Astrocyte of the spinal cord (primary cell): ENCODE measurements at places on chromosomes 12 and 14.

DNA sequence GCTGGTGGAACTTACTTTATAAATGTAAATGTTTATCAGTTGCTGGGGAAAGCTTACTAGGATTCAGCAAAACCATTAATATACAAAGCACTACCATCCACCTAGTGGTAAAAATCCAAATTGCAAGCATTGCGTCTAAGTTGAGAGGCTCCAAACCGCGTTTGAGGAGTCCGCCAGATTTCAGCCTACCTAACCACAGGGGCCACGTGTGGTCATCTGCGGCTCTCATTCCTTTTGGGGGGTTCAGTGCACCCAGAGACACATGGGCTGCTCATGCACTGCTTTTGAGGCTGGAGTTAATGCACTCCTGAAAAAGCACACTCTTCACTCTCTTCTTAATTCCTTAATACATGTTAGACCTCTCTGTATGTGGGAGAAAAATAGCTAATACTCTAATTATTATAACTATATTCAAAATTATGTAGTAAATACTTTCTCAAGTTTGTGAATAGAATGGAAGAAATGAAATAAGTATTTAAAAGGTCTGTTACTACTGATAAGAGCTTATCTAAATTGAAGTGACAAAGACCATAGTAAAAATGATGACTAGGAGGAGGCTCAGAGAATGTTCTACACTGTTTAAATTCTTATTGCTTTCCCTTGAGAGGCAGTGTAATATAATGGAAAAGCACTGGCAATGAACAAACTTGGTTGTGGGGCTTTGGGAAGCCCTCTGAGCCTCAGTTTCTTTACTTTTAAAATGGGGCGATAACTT lies 41.4 kb upstream of the MANSC4 start:
- peak; percentile 90 for DNase-seq

- DNase-seq, result no peak
Observed at GRCh38 chr12:7302266-7302986, 1.4 kb upstream of the ACSM4 start.

GRCh38 chr12:58302487-58303011 lies 361.2 kb downstream of the ATP23 start:
- no peak for DNase-seq

- no peak for DNase-seq
Observed at GRCh38 chr12:81859521-81859920, 100.4 kb upstream of the PPFIA2 start.

GRCh38 chr14:33999771-34000291 lies 49.0 kb upstream of the EGLN3 start:
- no peak for DNase-seq

- DNase-seq, result no peak
Observed at GRCh38 chr14:94933486-94933885, 163.6 kb upstream of the GSC start.

DNA sequence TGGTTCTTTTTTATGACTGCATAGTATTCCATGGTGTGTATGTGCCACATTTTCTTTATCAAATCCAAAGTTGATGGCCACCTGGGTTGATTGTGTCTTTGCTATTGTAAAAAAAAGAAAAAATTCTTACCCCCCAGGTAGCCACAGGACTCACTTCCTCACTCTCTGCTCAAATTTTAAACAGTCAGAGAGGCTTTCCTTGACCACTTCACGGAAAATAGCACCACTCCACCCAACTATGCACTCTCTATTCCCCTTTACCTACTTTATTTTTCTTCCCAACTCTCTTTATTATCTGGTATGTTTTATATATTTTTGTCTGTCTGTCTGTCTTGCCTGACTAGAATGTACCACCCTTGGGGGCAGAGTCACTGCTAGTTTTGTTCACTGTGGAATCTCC lies 205.3 kb downstream of the BTG1 start:
- no peak for DNase-seq

DNA sequence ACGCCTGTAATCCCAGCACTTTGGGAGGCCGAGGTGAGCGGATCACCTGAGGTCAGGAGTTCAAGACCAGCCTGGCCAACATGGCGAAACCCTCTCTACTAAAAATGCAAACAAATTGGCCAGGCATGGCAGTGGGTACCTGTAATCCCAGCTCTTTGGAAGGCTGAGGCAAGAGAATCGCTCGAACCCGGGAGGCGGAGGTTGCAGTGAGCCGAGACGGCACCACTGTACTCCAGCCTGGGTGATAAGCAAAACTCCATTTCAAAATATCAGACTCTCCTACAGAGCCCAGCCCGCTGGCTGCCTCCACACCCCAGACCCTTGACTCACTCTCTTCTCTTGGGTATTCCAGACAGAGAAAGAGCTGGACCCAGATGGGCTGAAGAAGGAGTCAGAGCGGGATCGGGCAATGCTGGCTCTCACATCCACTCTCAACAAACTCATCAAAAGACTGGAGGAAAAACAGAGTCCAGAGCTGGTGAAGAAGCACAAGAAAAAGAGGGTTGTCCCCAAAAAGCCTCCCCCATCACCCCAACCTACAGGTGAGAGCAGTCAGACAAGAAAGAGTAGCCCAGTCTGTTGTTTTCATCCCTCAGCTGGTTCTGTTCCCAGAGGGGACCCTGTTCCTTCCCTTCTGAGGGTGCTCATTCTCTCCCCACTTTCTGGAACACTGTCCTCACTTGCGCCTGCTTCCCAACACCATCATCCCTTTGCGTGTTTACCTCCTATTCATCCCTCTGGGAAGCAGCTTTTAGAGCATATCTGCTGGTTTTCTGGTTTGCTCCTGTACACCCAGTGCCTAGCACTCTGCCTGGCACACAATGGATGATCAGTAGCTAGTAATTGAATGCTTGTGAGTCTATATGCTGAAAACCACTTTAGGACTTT lies 19.7 kb downstream of the AGAP2 start:
- no peak for DNase-seq

DNA sequence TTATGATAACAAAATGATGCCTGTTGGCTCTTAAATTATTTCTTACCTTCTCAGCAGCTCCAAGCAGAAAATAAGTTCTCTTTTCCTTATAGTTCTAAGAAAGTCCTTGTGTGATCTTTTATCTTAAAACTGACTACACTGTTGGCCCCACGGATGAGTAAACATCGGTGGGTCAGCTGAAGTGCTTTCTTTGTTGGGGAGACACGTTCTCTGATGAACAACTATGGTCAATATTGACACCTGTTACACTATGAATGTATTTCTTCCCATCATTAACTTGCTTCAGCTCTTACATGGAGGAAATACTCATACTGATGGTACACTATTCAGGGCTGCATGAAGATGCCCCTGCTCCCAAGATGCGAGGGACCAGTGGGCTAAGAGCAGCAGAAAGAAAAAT lies 110.8 kb upstream of the EEA1 start:
- no peak for DNase-seq

- DNase-seq, result no peak
Observed at GRCh38 chr12:9776781-9777180, 16.1 kb upstream of the CD69 start.

- DNase-seq, result no peak
Observed at GRCh38 chr12:62517887-62518286, 51.3 kb downstream of the MON2 start.

DNA sequence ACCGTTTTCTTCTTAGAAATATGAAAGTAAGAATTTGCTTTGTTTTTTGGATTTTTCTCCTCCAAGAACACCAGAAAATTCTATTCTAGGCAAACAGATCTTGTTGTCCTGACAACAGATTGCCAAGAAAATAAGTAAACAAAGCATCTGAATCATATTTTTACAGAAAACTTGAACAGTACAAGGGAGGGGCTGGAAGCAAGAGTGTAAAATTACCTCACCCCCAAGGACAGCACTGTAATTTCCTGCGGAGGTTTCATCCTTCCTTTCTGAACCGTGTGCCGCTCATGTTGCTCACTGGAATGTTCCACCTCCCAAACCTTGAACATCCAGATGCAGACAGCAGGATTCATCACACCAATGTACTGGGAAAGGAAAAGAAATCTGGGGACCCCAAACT lies 5.4 kb upstream of the CAMKK2 start:
- no peak for DNase-seq

- no peak for DNase-seq
Observed at GRCh38 chr12:13181375-13182070, 15.0 kb upstream of the EMP1 start.

GRCh38 chr12:78439666-78440065 lies 424.9 kb upstream of the SYT1 start:
- no peak for DNase-seq

DNA sequence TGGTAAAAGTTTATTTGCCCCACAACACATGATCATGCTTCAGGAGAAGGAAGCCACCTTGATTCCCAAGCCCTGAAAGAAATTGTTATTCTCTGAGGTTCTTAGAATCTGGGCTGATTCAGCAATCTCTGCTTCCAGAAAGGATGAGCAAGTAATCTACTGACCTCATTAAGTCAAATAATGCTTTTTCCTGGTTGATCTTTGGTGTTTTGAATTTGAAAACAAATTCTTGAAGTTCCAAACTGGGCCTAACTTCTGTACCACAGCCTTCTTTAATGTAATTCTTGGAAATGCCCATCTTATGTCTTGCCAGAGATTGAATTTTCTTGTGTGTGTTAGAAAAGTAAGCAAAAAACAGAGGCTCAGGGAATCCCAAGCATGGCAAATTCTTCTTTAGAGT lies 319.2 kb upstream of the DDHD1 start:
- DNase-seq, result no peak

- no peak for DNase-seq
Observed at GRCh38 chr14:91103116-91103515, 10.8 kb upstream of the DGLUCY start.

- DNase-seq, result no peak
Observed at GRCh38 chr12:2841056-2841650, 6.3 kb upstream of the NRIP2 start.

DNA sequence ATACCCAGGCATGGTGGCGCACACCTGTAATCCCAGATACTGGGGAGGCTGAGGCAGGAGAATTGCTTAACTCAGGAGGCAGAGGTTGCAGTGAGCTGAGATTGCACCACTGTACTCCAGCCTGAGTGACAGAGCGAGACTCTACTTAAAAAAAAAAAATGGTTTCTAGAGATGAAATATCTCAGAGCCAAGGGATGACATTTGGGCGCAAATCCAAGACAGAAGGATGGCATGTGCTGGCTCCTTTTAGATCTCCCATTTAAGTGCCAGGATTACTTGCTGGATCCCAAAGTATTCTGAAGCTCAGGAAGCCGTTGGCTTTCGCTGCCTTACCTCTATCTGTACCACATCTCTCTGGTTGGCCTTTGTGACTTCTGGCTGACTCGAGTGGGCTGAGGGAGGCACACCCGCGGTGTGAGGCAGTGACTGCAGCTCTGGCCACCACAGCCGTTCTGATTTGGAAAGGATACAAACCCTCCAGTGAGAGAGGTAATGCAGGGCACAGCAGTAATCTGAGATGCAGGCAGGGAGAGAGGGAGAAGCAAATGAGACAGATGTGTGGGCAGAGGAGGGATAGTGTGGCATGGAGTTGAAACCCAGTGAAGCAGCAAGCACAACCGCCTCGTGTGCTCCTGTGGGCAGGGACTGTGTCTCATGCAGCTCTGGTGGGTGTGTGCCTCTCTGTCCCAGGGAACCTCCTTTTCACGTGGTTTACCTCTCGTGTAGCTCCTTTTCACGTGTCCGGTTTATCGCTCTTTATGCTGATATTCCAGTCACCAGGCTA lies 4.9 kb downstream of the B4GALNT3 start:
- DNase-seq, result no peak

- DNase-seq, result peak; percentile 17
Observed at GRCh38 chr14:33184587-33184986, 245.9 kb downstream of the NPAS3 start.

- no peak for DNase-seq
Observed at GRCh38 chr14:22553445-22553844, 35.6 kb downstream of the DAD1 start.

DNA sequence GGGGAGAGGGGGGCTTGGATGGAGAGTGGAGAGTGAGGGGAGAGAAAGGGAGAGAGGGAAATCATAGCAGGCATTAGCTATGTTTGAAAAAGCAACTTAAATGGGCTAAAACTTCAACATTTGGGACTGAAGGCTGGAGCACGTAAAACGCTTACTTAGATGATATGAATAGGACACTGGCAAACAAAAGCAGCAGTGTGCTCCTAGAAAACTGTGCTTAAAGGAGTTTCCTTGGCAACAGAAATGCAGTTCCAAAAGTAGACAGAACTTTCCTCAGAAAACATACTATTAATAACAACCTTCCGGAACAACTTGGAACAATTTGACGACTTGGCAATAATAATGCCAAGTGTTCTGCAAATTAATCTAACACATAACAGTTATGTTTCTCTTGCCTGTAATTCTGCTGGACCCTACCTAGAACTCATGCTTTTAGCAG lies 235.5 kb upstream of the NPAS3 start:
- DNase-seq, result peak; percentile 66

DNA sequence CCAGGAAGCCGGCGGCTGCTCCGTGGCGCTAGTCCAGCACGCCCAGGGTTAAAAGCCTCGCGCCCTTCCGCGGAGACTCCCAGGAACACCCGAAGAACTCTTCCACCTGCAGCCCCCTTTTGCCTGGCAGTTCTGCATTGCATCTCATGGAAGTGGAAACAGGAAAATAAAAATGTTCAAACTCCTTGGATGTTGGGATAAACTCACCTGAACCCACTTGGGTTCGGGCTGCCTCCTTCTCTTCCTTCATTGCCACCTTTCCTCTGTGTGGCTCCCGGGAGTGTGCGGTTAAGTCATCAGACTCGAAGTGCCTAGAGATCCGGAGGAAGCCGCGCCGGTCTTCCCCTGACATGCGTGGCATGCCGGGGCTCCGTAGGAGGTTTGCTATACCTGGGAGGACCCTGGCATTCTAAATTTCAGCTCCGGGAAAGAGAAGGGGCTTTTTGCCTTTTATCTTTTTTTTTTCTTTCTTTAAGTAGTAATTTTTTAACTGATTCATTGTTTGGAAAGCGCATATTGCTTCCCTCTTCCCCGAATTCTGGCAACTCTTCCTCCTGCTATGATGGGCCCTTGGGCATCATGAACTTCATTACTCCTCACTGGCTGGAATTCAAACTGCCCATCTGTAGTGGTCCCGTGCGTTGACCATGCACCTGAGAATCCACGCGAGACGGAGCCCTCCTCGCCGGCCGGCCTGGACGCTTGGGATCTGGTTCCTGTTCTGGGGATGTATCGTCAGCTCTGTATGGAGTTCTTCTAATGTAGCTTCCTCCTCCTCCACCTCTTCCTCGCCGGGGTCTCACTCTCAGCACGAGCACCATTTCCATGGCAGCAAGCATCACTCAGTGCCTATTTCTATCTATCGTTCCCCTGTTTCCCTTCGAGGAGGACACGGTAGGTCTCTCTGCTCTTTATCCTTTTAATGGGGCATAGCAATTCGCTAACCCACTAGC lies 931.4 kb downstream of the DIO2 start:
- no peak for DNase-seq

GRCh38 chr14:77275601-77276017 lies 4.6 kb upstream of the NGB start:
- DNase-seq, result no peak

GRCh38 chr14:33573301-33573880 lies 377.5 kb downstream of the EGLN3 start:
- peak; percentile 22 for DNase-seq

DNA sequence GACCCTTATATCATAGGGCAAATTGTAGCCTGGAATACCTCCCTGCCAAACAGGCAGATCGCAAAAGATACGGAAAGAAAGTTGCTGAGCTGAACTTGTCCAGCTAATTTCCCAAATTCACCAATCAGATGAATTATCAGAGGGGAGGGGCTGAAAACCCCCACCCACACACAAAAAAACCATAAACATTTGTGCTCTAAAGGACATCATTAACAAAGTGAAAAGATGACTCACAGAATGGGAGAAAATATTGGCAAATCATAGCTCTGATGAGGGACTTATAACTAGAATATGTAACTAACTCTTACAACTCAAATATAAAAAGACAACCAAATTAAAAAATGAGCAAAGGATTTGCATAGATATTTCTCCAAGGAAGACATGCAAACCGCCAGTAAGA lies 36.3 kb downstream of the PTHLH start:
- no peak for DNase-seq

- no peak for DNase-seq
Observed at GRCh38 chr14:92819011-92819597, 25.0 kb downstream of the GOLGA5 start.
